ENCODE measurements at places on chromosomes 16 and 17. TPM values are rescaled to one million over a fixed set of nuclear protein-coding genes. Genes with fewer than 3 reads are reported as not detected.
A peak's percentile ranks its signal among the peaks of the same experiment; 100 is the strongest.

GRCh38 chr16:50584033-50584722 lies 36.0 kb downstream of the NKD1 start:
- no peak overlapping the region for H3K4me3 ChIP-seq
- no peak for DNase-seq
- H3K27me3 ChIP-seq, result peaks cover 15% of the 10 kb centered on the region
- H3K4me1 ChIP-seq, result no peaks in the 10 kb centered on the region
- no peak overlapping the region for H3K27ac ChIP-seq

DNA sequence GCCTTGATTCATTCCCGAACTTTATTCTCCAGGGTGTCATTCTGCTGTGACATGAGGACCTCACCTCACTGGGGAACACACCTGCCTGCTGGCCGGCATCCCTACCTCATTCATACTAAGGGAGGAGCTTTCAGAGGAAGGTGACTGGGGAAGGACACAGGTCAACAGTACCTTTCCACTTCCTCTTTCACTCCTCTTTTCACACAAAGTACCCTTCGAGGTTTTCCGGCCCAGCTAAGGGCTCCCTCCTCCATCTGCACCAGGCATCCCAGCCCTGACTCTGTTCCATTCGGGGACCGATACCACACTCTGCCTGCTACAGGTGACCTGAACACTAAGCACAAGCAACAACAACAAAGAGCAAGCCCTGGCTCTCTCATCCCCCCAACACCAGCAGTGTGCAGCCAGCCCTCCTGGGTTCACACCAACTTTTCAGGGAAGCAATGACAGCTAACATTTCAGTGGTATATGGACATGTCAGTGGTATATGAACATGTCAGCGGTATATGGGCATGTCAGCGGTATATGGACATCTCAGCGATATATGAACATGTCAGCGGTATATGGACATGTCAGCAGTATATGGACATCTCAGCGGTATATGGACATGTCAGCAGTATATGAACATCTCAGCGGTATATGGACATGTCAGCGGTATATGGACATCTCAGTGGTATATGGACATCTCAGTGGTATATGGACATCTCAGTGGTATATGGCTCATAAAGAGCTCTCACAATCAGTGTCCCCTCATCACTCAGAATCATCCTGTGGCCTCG lies 16.0 kb downstream of the TRIM25 start:
- H3K4me3 ChIP-seq, result no peak overlapping the region
- H3K27me3 ChIP-seq, result no peaks in the 10 kb centered on the region
- no peak overlapping the region for H3K27ac ChIP-seq
- peaks cover 3% of the 10 kb centered on the region for H3K36me3 ChIP-seq

GRCh38 chr17:58539698-58540097 lies 25.3 kb upstream of the MTMR4 start:
- no peak overlapping the region for H3K4me3 ChIP-seq
- no peaks in the 10 kb centered on the region for H3K36me3 ChIP-seq
- H3K4me1 ChIP-seq, result no peaks in the 10 kb centered on the region
- DNase-seq, result no peak
- peaks cover 26% of the 10 kb centered on the region for H3K27me3 ChIP-seq

GRCh38 chr17:70344386-70345060 lies 175.2 kb downstream of the KCNJ2 start:
- H3K27me3 ChIP-seq, result no peaks in the 10 kb centered on the region
- H3K27ac ChIP-seq, result no peak overlapping the region
- H3K36me3 ChIP-seq, result no peaks in the 10 kb centered on the region
- H3K4me3 ChIP-seq, result no peak overlapping the region

DNA sequence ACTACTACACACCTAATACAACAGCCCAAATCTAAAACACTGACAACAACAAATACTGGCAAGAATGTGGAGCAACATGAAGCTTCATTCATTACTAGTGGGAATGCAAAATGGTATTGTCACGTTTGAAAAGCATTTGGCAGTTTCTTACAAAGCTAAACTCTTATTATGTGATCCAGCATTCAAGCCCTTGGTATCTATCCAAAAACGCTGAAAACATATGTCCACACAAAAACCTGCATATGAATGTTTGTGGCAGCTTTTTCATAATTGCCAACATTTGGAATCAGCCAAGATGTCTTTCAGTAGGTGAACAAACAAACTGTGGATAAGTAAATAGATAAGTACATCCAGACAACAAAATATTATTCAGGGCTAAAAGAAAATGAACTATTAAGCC lies 501.1 kb upstream of the KIF2B start:
- H3K4me1 ChIP-seq, result no peaks in the 10 kb centered on the region
- no peak for DNase-seq

DNA sequence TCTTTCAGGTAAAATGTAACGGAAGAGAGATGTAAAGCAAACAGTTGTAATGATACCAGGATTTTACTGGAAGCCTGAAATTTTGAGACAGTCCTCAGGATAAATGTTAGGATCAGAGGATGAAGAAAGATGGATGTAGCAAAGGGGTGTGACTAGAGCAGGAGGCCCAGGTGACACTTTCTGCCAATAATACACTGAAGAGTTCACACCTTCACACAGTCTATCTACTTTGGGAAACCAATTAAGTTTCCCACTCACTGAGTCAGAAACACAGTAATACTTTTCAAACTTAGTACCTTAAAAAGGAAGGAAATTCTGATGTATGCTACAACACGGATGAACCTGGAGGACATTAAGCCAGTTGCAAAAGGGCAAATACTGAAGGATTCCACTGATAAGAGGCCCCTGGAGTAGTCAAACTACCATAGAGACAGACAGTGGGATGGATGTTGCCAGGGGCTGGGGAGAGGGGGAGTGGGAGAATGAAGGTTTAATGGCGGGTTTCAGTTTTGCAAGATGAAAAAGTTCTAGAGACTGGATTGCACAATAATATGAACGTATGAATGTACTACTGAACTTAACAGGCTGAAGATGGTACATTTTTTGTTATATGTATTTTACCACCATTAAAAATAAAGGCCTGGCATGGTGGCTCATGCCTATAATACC lies 62.3 kb downstream of the CYTH1 start:
- H3K27ac ChIP-seq, result no peak overlapping the region
- no peak for DNase-seq
- H3K4me3 ChIP-seq, result no peak overlapping the region
- peaks cover 40% of the 10 kb centered on the region for H3K4me1 ChIP-seq

GRCh38 chr17:61009663-61010062 lies 332.0 kb downstream of the BCAS3 start:
- DNase-seq, result no peak
- no peak overlapping the region for H3K4me3 ChIP-seq
- no peak overlapping the region for H3K27ac ChIP-seq
- no peaks in the 10 kb centered on the region for H3K4me1 ChIP-seq

GRCh38 chr17:64498308-64499203 lies 1.7 kb upstream of the POLG2 start:
- H3K27me3 ChIP-seq, result no peaks in the 10 kb centered on the region
- no peak for DNase-seq
- peak overlapping the region; percentile 91 for H3K4me3 ChIP-seq
- no peak overlapping the region for H3K27ac ChIP-seq
- peaks cover 13% of the 10 kb centered on the region for H3K4me1 ChIP-seq

DNA sequence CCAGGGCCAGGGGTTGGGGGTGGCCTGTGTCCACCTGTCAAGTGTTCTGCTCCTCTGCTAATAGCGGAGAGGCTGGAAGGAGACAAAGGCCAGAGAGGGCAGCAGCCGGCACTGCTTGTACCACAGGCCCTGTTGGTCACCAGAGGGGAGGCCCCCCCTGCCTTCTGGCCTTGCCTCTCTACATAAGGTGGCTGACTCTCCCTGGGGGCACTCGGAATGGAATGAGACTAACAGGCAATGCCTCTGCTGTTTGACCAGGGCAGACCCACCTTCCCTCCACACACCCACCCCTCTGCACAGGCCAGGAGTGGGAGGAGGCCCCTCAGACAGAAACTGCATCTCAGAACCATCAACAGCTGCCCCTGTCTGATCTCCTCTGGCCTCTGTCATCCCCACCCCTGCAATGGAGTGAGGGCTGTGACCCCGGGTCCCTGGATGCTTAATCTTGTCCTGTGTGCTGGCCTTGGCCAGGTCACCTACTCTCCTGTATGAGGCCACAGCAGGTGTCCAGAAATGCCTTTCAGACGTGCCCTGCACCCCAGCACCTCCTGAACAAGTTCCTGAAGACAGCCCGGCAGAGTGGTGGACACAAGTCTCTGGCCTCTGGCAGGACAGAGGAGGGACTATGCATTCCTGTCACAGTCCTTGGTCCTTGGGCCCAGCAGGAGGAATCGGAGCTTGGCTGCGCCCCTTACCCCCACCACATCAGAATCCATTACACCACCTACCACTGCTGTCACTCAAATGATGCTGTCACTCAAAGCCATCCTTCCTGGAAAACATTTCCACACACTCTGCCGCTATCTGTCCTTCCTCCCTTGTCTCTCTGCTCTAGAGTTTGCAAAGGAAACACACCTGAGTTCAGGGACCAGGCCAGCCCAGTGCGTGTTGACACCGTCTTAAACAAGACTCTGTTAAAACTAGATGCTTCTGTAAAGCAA lies 107.5 kb upstream of the ZNF750 start:
- H3K27me3 ChIP-seq, result no peaks in the 10 kb centered on the region
- H3K27ac ChIP-seq, result no peak overlapping the region
- no peaks in the 10 kb centered on the region for H3K4me1 ChIP-seq
- H3K36me3 ChIP-seq, result peaks cover 52% of the 10 kb centered on the region
- DNase-seq, result no peak

DNA sequence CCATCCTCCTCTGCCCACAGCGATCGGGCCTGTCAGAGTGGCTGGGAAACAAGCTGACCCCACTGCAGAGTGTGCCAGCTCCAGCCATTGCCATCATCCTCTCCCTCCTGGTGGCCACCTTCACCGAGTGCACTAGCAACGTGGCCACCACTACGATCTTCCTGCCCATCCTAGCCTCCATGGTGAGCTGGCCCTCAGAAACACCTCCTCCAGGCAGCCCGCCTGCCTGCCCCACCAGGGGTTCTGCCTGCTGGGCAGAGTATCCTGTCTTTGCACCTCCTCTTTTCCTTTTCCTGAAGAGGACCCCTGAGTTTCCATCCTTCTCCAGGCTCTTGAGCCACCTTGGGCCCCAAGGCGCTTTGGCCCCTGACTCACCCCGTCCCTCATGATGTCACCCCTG lies 10.5 kb upstream of the FOXN1 start:
- peaks cover 23% of the 10 kb centered on the region for H3K27me3 ChIP-seq
- DNase-seq, result no peak
- no peak overlapping the region for H3K27ac ChIP-seq
- H3K4me1 ChIP-seq, result no peaks in the 10 kb centered on the region
- no peaks in the 10 kb centered on the region for H3K36me3 ChIP-seq

- peaks cover 84% of the 10 kb centered on the region for H3K27me3 ChIP-seq
- no peaks in the 10 kb centered on the region for H3K36me3 ChIP-seq
- DNase-seq, result peak; percentile 39
- H3K27ac ChIP-seq, result no peak overlapping the region
- no peak overlapping the region for H3K4me3 ChIP-seq
- no peaks in the 10 kb centered on the region for H3K4me1 ChIP-seq
These were observed 3.6 kb downstream of the MMP28 start for GRCh38 chr17:35791681-35792350.

DNA sequence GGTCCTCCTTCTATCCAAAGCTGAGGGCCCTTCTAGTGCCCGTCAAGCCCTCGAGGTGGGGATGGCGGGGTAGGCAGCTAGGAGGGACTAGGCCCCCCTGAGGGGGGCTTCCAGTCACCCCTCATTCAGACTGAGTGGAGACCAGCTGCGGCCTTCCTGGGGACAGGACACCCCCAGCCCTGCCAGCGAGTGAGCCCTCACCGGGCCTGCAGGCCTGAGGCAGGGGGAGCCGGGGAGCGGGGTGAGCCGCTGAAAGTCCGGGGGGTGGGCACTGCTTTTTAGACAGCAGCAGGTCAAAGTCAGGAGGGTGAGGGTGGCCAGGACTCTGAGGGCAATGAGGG lies 8.7 kb upstream of the KREMEN2 start:
- H3K27me3 ChIP-seq, result no peaks in the 10 kb centered on the region
- no peaks in the 10 kb centered on the region for H3K36me3 ChIP-seq
- H3K4me1 ChIP-seq, result peaks cover 8% of the 10 kb centered on the region
- H3K4me3 ChIP-seq, result no peak overlapping the region
- H3K27ac ChIP-seq, result no peak overlapping the region
- DNase-seq, result no peak

DNA sequence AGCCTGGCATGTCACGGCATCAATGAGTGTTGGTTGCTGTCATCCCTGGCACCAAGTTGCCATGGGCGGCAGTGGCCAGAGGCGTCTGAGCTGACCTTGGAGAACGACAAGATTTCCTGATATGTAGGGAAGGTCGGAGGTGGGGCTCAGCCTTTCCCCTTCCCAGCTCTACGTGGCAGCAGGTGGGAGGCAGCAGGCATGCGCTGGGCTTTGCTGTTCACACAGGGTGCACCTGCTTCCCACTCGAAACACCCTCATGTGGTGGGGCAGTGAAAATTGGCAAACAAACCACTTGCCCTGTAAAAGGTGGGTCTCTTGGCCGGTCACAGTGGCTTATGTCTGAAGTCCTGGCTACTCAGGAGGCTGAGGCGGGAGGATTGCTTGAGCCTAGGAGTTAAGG lies 12.3 kb upstream of the TFAP4 start:
- no peaks in the 10 kb centered on the region for H3K4me1 ChIP-seq
- DNase-seq, result no peak
- H3K27ac ChIP-seq, result no peak overlapping the region
- no peaks in the 10 kb centered on the region for H3K27me3 ChIP-seq

DNA sequence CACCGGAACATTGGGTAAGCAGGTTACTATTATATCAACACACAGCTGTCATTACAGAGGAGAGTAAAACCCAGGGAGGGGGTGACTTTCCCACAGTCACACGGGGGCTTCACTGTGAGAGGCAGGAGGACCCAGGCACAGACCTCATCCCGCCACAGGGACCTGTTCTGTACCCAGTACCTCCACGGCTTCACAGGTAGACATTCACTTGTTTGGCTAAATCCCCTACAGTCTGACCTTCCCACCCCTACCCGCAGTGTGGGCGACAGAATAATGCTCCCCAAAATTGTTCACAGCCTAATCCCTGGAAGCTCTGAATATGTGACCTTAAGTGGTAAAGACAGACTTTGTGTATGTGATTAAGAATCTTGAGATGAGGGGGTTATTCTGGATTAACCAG lies 16.5 kb downstream of the LITAF start:
- no peaks in the 10 kb centered on the region for H3K4me1 ChIP-seq
- H3K27me3 ChIP-seq, result no peaks in the 10 kb centered on the region

The KRTAP4-5 gene
- total RNA-seq, result not detected

The PLK1 gene
- total RNA-seq, result 84.5 TPM

The KCNH4 gene
- total RNA-seq, result not detected

The SDR42E1 gene
- total RNA-seq, result not detected

The DLX3 gene
- 0.97 TPM for total RNA-seq

The GOT2 gene
- total RNA-seq, result 136 TPM
